ENCODE measurements at places on chromosomes 12 and 14.

DNA sequence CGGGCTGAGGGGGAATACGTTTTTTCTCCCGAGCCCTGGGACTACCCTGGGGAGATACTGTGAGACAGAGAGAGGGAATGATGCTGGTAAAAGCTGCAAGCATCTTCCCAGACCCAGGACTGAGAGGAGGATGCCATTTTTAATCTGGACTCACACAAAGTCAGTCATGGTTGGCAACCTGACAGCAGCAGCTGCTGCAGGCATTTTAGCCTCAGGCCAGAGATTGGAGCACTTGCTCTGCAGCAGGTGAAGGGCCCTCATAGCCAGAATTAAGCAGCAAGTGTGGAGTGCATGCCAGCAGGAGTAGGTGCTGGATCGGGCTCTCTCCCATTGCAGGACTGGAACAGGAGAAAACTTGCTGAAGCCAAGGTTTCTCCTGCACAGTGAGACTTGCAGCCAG lies 361.1 kb upstream of the CLEC14A start:
- DNase-seq = no peak

GRCh38 chr14:57846596-57846995 lies 19.3 kb downstream of the SLC35F4 start:
- DNase-seq = no peak

DNA sequence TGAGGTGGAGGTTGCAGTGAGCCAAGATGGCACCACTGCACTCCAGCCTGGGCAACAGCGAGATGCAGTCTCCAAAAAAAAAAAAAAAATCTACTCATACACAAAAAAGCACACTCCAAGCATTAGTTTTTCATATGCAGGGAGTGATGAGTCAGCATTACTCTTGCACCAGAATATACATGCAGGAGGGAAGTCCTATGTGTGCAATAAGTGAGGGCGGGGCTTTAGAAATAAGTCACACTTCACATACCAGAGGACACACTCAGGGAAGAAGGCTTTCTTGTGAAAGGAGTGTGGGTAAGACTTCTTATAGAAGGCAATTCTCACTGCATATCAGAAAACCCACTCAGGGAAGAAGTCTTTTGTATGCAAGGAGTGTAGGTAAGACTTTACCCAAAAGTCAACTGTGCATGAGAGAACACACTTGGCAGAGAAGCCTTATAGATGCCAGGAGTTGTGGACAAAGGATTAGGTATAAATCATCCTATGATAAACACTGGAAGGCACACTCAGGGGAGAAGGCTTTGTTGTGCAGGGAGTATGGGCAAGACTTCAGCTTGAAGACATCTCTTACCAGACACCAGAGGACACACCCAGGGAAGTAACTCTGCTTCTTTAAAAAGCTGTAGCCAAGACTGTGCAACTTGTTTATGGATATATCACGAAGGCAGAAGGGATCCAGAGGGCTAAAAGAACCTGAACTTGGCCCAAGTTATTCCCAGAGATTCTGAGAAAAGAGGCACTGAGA lies 50.5 kb downstream of the ATF7 start:
- DNase-seq = no peak

- no peak for DNase-seq
Measured at GRCh38 chr12:14111230-14111865, 129.9 kb upstream of the GRIN2B start.

DNA sequence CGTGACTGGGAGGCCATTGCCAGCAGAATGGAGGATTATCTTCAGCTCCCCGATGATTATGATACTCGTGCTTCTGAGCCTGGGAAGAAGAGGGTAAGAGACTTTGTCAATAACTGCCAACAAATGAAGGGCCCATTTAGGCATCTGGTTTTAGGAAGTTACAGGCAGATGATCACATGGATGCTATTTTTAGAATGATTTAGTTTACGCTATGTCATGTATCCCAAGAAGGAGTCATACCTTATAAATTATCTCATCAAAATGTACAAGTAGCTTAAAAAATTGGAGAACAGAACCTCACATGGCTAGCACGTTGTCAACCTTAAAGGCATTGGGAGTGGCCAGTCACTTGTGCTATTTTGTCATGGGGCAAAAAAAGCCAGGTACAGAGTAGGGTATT lies 46.7 kb downstream of the PROX2 start:
- DNase-seq = no peak

- DNase-seq = no peak
Measured at GRCh38 chr12:113381220-113381619, 22.5 kb downstream of the SDS start.

DNA sequence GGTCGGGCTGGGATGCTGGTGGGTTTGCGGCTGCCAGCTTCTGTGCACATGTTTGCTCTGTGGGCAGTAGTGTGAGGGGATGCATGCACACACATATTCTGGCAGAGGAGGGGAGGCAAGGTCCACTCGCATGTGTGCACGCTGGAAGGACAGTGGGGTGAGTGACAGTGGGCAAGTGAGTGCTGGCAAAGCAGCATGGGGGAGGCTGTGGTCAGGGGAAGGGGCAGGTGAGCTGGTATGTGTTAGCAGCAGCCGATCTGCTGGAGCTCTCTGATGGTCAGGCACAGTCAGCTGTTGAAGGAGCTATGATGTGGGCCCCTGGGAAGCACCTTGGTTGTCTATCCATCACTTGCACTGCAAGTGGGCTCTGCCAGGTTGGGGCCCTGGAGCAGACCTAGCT lies 170.3 kb downstream of the NTS start:
- DNase-seq = no peak

GRCh38 chr14:76990084-76990483 lies 38.4 kb downstream of the IRF2BPL start:
- DNase-seq = no peak

GRCh38 chr14:54470701-54471100 lies 18.1 kb downstream of the GMFB start:
- DNase-seq = no peak
